OCI-M1 (cell line): ENCODE measurements at places on chromosomes 5 and 9.

DNA sequence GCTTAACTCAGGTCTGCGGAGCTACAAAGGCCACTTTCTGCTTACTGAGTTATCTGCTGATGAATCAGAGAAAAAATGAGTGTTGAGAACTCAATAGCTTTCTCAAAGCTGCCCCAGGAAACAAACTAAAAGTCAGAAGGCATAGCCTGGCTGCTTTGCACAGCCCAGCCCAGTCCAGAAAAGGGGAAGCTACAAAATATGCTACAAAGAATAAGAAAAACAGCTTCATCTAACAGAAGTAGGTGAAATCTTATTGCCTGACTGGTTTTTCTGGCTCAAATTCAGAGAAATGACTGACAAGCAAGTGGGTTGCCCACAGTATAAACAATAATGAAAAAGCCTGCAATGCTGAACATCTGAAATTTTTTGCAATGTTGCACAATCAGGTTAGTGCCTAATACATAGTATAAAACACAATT is 156.2 kb downstream of the PPP2R2B start:
- DNase-seq = no peak

DNA sequence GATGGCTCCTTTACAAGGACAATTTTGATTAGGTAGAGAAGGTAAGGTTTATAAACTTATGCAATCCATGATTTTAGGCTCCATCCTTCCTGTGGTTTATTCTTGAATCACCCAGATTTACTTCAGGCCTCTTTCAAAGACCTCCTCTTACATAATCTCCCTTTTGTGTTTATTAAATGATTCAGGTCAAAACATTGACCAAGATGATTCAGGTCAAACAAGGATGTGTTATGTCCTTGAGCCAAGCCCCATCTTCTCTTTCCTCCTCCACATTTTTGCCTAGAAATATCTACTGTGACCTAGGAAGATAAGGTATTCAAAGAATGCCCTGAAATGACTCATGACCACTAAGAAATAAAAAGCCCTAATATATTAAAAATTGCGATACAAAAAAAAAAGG is 31.8 kb upstream of the TLR4 start:
- no peak for DNase-seq

GRCh38 chr9:70616228-70616990 is 202.0 kb upstream of the KLF9 start:
- DNase-seq = no peak

DNA sequence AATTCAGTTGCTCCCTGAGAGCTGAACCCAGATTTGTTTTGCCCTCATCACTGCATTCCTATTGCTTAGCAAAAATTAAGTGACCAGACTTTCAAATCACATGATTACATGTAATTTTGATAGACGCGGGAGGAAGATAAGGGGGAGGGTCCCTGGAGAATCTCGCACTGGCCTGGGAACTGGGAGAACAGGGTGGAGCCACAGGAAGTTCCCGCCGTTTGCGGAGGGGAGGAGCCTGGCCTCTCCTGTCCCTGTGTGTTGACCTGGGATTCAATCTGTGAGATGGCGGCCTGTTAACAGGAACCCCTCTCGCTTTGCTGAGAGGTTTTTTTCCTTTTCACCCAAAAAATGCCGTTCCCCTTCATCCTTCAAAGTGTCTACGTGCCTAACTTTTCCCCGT is 142.9 kb upstream of the OR13F1 start:
- no peak for DNase-seq

DNA sequence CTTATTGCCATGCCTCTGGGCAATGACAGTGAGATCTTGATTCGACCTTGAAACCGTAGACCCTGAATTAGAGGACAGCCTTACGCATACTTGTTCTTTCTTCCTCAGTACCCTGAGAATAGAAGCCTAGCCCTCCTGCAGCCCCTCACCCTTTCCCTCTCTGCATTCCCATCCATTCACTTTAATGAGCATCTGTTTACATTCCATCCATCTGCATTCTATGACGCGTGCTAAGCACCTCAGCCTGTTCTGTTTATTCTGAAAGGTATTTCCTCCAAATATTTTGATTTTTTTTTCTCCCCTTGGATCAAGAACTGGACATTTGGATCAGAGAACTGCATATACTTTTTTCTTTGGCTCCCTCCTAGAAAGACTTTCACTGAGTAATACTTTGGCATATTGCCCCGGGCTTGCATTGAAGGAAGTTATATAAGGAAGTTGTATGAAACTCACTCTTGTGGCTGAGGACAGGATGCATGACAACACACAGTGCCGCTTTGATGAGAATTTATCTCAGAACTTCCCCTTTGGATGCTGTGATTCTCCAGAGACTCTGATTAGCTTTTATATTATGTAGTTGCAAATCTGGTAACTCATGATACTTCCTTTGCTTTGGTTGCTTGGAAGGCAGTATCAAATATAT is 15.7 kb downstream of the TMEM8B start:
- DNase-seq = peak; percentile 92

DNA sequence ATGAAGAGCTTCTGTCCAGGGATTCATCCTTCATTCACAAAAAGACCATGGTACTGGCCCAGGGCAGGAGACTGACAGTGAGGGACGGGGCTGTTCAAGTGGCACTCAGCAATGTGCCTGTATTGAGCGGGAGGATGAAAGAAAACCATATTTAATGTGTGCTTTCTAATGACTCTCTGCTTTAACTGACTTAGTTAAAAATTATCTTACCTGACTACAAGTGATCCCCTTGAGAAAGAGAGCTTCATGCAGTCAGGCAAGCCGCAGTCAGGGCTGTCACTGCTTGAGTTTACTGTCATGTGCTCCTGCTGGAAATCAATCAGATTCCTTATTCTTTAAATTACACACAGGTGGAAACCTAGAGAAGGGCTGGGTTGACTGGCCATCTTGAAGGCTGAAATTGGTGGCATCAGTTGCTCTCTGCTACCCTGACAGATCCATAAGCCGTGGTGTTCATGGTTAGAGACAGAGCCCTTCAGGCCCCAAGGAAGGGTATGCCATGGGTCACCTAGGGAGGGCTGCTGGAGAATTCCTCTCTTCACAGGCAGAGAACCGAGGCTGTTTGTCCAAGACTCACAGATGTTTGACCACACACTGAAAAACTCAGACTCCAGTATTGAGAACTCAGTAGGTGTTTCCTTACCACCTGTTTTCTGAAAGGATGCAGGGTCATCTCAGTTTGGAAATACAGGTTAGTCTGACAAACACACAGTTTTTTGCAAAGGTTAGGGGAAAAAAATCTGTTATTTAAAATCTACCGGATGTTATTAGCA is 70.9 kb downstream of the TRIO start:
- DNase-seq = no peak

DNA sequence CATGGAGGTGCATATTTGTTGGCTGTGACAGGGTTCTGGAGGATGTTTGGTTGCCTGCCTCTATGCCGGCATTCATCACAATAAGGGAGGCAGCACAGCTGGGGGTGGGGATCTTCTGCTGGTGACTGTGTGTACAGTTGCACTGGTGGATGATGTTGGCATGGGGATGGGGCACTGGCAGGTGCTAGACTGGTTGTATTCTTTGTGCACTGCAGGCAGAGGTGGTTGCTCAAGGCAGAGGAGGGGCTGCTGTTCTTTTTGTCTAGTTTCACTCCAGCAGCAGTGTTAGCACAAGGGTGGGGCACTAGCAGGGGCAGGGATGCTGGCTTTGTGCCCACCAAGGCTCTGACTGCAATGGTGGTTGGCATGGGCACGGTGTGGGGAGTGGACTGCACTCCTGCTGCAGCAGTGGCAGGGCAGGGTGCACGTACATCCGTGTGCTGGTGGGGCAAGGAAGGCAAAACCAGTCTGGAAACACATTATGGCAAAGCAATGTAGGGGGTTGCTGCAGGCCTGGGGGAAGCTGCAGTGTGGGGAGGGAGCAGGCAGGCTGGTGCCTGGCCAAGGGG is 69.3 kb downstream of the ISOC1 start:
- no peak for DNase-seq

DNA sequence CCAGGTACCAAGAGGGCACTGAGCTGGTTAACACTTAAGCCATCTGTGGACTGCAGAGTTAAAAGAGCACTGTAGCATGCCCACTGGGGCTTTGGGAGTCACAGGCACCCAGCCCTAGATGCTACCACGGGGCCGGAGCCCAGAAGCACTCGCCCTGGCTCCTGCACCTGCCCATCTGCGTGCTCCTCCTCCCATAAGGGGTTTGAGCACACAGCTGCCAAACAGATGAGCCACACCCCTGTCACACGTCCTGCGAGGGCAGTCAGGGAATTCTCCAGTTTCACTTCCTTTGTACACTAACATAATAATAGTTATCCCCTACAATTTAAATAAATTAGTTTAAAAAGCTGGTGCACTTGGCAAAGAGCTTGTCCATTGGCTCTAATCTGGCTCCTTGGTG is 4.5 kb upstream of the PCA3 start:
- no peak for DNase-seq

- DNase-seq = no peak
Observed at GRCh38 chr9:27089706-27090105, 19.3 kb upstream of the TEK start.

DNA sequence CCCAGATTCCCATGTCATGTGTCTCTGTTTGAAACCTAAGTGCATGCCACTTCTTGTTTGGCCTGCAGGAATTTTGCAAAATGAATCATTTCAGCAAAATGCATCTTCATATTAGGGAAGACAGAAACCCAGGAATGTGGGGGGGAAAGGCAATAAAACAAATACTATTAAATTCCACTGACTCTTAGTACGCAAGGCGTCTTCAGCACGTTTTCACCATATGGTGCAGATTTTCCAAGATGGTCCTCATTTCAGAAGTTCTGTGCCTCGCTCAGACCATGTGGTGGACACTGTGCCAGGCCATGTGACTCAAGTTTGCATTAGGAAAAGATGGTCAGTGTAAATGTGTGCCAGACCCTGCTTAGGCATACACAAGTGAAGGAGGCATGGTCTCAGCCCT is 184.0 kb downstream of the ACTL7B start:
- no peak for DNase-seq

DNA sequence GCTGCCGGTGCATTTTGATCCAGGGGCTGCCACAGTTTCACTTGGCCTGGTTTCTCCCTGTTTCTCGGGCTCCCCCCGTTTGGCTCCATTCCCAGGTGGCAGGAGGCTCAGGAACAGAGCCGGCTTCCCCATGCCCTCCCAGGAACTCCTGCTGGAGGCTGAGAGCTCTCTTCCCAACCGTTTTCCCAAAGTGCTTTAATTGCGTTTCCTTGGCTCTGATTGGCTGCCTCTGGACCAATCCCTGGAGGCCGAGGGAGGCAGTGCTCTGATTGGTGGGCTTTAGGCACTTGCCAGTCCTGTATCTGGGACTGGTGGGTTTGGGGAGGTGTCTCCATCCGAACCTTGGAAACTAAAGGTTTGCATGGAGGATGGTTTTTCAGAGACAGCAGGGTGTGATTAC is 4.9 kb downstream of the TSPAN17 start:
- no peak for DNase-seq

DNA sequence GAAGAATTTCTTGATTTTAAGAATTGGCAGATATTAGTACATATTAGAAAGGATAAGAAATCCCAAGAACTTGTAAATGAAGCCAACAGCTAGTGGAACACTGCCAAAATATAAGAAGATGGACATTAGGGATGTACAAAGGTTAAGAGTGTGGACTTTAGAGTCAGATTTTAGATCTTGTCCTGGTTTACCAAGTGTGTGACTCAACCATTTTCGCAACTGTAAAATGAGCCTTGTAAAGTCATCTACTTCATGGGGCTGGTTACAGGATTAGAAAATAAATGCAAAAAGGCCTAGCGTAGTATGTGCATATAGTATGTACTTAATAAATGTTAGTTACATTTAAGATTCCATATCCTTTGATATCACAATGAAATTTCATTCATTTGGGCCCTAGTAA is 260.0 kb downstream of the RAB3C start:
- DNase-seq = no peak

DNA sequence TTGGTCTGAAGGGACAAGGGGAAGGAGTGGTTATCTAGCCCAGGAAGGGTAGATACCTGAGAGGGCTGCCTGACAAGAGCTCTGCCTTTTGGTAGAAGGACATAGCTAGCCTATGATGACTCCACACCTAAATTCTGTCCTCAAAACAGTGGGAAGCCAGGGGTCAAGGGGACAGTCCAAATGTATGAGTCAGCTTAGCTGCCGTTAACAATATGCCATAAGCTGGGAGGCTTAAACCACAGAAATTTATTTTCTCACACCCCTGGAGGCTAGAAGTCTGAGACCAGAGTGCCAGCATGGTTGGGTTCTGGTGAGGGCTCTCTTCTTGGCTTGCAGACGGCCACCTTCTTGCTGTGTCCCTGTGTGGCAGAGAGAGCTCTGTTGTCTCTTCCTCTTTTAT is 306.4 kb downstream of the NTRK2 start:
- DNase-seq = no peak

DNA sequence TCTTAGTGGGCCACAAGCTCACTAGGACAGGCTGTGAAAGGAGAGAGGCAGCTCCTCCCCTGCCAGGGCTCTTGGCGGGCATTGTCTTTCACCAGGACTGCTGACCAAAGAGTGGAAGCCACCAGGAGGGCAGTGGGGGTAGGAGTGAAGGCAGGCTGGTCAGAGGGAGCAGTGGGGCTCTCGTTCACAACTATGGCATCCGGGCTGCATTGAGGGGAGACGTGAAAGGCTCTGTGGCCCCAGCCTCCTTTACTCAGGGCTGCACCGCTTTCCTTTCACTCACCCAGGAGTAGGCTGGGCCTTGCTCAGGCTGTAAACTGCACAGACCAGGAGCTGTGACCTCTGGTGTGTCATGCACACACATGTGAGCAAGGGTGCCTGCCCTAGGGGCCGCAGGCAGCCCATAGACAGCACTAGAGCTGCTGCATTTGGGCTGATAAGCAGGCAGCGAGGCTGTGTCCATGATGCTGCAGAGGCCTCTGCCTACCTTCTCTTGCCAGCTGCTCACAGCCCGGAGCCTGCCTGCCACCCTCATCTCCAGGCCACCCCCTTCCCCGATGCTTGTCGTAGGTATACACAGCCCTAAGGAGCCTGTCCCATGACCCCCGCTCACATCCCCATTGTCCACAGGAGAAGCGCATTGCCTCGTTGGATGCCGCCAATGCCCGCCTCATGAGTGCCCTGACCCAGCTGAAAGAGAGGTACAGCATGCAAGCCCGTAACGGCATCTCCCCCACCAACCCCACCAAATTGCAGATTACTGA is 130.4 kb downstream of the DAB2IP start:
- no peak for DNase-seq

GRCh38 chr5:117249086-117249815 is 674.6 kb upstream of the SEMA6A start:
- DNase-seq = no peak

DNA sequence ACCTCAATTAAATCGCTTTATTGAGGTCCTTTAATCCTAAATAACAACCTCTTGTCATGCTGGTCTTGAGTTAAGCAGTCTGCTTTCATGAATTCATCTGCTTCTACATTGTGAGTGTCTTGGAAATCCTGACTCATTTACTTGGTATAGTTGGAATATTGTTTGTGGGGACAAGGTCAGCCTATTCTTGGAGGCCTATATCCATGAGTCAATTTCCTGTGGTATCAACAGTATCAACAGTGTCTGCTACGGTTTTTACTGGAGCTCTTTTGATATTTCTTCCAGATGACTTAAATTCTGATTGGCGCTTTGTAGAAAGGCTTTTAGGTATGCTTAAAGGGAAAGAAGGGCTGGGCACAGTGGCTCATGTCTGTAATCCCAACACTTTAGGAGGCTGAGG is 71.2 kb upstream of the PARP8 start:
- no peak for DNase-seq
